ENCODE measurements at places on chromosomes 4 and X. TPM values are rescaled to one million over a fixed set of nuclear protein-coding genes. Genes with fewer than 3 reads are reported as not detected.
A peak's percentile ranks its signal among the peaks of the same experiment; 100 is the strongest.

GRCh38 chr4:158161551-158162354 lies 11.1 kb downstream of the GASK1B start:
- DNase-seq: peak; percentile 75

GRCh38 chr4:174713181-174713580 lies 115.9 kb downstream of the GLRA3 start:
- no peak for DNase-seq

DNA sequence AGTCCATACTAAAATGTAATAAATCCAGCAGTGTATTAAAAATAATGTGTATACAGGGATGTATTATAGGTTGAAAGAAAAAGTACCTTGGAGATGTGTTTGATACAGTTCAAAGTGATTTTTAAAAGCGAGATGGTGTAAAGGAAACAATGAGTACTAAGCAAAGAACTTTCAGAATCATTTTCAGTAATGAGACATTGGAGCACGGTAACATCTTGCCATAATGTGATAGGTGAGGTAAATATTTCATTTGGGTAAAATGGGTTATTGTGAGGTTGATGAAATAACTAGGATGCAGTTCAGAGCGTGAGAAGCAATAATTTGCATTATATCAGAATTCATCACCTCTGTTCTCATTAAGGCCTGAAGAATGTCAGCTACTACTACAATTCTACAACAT lies 25.9 kb downstream of the EIF2S3 start:
- DNase-seq: no peak

- DNase-seq: no peak
Observed at GRCh38 chrX:111284631-111285293, 14.5 kb upstream of the CAPN6 start.

DNA sequence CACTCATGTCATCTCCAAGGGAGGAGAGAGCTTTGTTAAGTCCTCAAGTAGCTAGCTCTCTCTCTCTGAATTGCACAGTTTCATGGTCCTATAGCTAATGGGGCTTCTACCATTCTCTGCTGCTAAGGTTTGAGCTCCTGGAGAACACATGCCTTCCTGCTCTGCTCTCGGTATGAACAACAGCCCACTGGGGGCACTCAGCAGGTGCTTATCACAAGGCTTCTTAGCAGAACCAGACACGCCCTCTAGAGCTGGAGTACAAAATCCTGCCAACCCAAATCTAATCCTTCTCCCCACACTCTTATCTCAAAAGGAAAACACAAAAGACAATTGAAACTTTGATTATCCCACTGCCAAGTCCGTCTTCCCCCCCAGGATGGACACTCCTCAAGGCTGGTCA lies 176.5 kb downstream of the HS3ST1 start:
- no peak for DNase-seq

- DNase-seq: peak; percentile 17
Observed at GRCh38 chr4:1008840-1009541, 2.4 kb upstream of the FGFRL1 start.

GRCh38 chr4:113694008-113694407 lies 67.5 kb downstream of the CAMK2D start:
- no peak for DNase-seq

- DNase-seq: no peak
Observed at GRCh38 chr4:145847764-145848163, 90.9 kb downstream of the ZNF827 start.

- DNase-seq: no peak
Observed at GRCh38 chr4:55933611-55934010, 15.1 kb upstream of the CEP135 start.

- no peak for DNase-seq
Observed at GRCh38 chr4:10153161-10153560, 36.6 kb upstream of the WDR1 start.

GRCh38 chrX:36908801-36909675 lies 99.1 kb upstream of the FAM47C start:
- DNase-seq: peak; percentile 34

DNA sequence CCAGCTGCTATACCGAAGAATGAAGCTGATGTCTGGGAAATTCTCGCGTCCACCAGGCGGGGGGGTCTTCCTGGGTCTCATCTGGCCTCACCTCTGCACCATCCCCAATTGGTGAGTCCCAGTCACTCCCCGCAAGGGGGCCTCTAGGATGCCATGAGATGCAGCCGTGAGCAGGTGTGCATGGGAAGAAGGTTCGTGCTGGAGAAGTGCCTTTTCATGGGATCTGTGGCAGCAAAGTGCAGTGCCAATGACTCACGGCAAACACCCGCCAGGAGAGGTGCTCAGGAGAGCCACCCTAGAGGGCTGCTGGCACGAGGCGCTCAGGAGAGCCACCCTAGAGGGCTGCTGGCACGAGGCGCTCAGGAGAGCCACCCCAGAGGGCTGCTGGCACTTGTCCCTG lies 55.1 kb downstream of the CPZ start:
- no peak for DNase-seq

Gene GAGE12H
- total RNA-seq: not detected

DNA sequence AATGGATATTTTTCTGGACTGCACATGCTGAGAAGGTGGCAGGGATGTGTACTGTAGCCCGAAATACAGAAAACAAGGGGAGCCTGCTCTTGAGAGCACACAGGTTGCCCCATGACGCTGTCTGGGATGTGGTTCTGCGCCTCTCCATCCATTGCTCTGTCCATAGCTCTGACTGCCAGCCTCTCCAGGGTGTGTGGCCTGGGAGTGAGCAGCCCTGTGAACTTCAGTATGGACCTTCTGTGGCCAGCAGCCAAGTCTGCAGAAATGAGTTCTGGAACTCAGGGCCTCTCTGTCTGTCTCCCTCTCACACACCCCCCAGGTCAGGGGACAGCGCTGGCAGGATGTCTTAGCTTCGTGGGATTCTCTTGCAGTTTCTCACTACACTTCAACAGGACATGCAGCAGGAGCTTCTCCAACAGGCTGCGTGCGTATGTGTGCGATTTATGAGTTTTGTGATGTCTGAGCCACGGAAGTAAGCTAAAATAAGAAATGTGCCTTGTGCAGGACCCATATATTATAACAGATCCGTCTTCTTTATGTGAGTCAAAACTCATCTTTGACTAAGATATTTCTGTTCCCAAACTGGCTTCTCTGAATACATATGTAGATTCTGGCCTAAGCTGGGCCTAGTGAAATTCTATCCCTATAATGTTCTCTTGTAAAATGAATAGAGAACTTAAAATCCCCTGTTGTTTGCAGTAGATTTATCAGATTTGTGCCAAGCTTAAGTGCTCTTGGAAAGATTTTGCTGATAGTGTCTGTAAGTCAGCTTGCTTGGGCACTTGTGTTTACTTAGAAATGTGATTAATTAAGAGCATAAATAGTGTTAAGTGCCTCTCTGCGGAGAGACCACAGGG lies 40.0 kb downstream of the PROM1 start:
- no peak for DNase-seq

Gene F8A3
- 5.2 TPM for total RNA-seq

GRCh38 chr4:169062897-169063244 lies 52.8 kb upstream of the CBR4 start:
- no peak for DNase-seq

DNA sequence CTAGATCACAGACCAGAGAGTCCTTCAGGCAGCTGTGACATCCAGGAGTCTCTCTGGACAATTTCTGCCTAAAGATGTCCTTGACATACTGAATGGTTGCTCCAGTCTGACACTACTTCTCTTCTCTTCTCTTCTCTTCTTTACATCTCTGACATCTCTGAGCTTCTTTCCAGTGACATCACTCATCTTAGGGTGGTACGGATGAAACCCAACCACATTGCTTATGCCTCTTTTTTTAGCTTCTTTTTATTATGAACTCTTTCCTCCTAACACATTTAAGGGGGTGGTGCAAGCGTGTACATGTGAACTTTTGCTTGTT lies 39.4 kb upstream of the IRF2 start:
- no peak for DNase-seq

Gene MAOB
- 1.7 TPM for total RNA-seq

- DNase-seq: no peak
Observed at GRCh38 chr4:77731656-77732055, 87.5 kb downstream of the CNOT6L start.

GRCh38 chr4:120819805-120820437 lies 102.6 kb downstream of the PRDM5 start:
- DNase-seq: no peak

Gene TMPRSS11D
- total RNA-seq: not detected

DNA sequence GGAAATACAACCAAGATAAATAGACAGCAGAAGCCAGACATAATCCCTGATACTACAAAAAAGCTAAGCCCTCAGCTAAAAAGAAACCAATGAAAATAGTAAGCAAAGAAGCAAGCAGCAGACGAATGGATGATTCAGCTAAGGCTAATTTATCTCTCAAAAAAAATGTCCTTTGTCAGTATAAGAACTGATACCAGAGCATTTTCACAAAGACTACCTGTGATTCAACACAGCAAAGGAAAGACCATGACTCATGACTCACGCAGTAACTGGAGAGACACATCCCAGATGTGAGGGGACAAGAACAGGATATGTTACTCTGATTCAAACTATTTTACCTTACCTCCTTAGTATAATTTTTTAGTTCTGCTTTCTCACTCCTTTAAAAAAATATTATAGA lies 22.7 kb upstream of the TMPRSS11F start:
- no peak for DNase-seq

DNA sequence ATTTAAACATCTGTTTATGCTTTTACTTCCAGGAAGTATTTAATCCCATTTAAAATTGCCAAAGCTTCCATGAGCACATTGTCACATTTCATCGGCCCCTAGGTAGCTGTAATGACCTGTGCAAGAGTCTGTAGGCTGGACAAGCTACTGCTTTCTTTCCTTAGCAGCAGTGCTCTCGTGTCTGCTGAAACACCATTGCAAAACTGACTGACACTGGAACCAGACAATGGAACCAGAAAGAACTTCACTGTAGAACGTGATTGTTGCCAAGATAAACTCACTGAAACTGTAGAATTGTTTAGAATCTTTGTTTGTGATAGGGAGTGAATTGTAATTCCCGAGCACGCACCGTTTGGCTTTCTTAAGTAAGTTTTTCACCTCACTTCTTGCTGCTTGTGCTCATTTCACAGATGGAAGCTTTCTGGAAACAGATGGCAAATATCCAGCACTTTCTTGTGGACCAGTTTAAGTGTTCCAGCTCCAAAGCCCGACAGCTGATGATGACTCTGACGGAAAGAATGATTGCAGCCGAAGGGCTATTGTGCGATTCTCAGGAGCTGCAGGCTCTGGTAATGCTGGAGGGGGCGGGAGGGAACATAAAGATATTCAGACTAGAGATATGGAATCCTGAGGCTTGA lies 36.9 kb downstream of the EVC start:
- DNase-seq: no peak

DNA sequence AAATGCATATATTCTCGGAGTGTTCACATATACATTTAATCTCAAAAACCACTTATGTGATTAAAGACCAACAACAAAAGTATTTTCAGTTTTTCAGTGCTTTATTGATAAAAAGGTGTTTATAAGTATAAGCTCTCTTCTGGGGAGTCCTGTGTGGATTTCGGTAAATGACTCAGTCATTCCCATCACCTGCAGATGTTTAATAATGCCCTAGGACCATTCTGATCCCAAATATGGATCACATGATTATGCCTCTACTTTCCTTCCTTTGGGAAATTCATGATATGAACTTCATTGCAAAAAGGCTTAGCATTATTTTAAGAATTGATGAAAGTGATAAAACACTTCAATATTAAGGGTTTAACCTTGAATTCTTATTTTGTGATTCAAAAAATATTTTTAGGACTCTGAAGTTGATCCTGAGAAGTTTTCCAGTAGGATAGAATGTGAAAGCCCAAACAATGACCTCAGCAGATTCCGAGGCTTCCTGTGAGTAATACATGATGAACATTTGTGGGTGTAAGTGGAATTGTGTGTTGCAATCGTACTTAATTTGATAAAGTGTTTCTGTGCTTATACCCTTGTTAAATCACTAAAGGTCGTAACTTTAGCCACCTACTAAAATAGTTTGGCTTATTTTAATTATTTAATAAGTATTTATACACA lies 40.2 kb downstream of the ATP10D start:
- DNase-seq: no peak

DNA sequence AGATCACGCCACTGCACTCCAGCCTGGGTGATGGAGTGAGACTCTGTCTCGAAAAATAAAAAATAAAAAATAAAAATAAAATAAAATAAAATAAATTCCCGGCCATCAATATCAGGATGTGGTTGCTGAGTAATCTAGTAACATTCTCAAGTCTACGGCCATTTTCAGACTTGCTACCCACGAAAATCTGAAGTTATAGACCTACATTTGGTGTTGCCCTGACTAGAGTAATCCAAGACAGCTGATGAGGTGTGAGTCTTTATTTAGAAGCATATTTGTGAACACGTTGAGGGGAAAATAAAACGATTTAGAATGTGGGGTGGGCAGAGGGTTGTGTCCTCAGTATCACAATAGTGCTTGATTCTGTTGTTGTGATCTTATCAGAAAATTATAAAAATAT lies 130.2 kb upstream of the MID1 start:
- DNase-seq: no peak

DNA sequence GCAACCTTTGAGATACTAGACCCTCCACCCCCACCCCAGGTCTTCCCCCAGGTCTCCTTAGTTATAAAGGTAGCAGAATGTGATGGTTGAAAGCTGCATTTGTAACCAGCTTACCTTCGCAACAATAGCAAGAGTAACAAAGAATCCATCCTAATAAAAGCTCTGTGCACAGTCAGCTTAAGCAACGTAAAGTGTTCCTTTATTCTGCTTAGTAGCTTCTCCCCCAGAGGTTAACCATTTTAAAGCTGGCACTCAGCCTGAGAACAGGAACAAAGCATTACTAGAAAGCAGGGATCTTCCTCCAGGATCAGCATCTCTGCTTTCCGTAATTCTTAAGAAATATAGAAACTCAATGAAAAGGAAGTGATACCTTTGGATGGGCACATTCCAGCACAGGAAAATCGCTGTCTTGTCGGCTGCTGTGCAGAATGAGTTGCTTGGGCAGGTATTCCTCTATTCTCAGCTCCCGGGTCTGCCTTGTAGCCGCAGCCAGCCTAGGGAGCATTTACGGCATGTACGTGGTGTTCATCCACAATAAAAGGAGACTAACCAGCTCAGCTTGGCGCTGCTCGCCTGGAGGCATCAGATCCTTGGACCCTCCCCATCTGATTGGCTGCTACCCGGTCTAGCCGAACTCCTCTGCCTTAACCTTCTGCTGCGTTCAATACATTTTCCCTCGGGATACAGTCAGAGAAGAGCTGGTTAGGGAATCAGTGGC lies 113.0 kb upstream of the TLR3 start:
- DNase-seq: no peak

Gene ZNF630
- total RNA-seq: 0.10 TPM

- no peak for DNase-seq
Observed at GRCh38 chrX:9866633-9867032, 80.4 kb downstream of the SHROOM2 start.
